ENCODE measurements at places on chromosomes 4 and X.

- DNase-seq = no peak
Observed at GRCh38 chr4:113657586-113658233, 103.8 kb downstream of the CAMK2D start.

DNA sequence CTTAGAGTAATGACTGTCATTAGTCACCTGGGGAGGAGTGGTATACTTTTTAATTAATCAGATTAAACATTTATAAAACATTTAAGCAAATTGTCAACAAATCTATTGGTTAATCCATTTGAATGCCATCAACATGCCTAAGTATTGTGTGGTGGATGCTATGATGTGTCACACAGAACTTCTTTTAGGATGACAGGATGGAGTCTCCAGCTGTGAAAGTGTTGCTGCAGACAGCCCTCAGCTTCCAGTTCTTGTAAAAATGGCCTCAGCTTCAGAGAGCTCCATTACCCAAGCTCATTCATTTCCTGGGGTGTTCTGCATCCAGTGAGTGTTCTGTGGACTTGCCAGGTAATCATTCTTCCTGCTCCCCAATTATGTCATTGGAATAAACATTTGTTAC is 74.3 kb upstream of the CLNK start:
- DNase-seq = no peak

GRCh38 chr4:144353292-144353691 is 212.8 kb upstream of the GYPA start:
- DNase-seq = no peak

- no peak for DNase-seq
Observed at GRCh38 chrX:56366901-56367300, 134.7 kb downstream of the KLF8 start.

GRCh38 chr4:24781999-24782745 is 13.2 kb upstream of the SOD3 start:
- no peak for DNase-seq

GRCh38 chrX:134186362-134187121 is 50.4 kb upstream of the CCDC160 start:
- DNase-seq = no peak

DNA sequence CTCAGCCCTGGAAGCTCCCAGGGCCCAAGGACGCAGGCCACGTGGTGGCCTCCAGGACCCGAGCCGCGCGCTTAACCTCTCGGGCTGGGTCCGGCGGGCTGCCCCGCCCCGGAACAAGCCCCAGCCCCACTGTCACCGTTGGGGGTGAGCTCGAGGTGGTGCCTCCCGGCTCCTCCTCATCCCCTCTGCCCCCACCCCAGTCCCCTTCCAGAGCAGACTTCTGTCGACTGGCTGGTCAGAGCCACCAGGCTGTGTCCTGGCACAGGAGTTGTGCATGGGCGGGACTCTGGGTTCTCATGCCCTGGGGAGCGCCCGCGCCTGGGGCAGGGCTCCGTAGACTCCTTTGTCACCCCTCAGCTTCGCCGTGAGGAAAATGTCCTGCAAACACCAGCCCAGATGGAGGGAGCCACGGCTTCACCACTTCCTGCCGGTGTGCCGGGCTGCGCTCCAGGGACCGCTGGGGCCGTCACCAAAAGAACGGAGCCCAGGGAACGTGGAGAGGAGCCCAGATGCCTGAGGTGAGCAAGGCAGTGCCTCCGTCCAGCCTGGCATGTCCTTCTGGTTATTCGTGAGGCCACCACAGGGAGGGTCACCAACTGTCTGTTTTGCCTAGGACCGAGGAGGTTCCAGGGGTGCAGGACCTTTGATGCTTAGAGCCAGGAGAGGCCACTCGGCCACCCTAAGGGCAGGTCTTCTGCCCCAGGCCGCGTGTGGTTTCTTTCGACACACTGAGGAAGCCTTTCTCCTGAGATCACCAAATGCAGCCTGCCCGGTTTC is 7.1 kb upstream of the RGS12 start:
- DNase-seq = peak; percentile 49
